Effector CD8-positive, alpha-beta T cell (primary cell): ENCODE measurements at places on chromosomes 12 and 14.

DNA sequence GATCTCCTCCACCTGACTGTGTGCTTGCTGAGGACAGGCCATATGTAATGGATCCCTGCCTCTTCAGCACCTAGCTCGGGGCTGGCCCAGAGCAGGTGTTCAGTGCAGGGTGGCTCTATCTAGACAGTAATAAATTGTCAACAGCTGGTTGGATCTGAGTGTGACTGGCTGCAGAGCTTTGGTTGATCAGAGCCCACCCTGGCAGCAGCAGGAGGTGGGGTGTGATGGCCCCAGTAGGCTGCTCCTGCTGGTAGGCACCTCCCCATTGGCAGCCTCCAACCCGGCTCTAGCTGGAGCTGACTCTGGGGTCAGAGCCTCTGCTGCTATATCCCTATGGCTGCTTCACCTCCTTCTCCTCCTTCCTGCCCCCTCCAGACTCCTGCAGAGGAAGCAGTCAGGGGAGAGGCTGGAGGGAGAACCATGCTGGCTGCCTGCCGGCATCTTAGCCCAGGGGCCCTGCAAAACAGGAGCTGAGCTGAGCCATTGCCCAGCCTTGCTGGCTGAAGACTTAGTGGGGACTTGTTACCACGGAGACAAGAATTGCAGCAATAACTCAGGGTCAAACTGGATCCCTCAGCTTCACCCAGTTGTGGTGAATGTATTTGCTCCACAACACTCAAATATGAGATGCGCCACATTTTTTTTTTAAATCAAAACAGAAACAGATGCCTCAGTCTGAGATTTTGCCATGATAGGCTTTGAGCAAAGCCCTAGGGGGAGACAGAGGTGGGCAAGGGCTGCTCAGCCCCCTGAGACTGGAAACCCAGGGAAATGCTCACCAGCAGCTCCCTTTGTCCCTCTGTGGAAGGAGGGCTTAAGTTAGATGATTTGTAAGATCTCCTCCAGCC lies 22.2 kb downstream of the TMEM63C start:
- DNase-seq, result no peak

DNA sequence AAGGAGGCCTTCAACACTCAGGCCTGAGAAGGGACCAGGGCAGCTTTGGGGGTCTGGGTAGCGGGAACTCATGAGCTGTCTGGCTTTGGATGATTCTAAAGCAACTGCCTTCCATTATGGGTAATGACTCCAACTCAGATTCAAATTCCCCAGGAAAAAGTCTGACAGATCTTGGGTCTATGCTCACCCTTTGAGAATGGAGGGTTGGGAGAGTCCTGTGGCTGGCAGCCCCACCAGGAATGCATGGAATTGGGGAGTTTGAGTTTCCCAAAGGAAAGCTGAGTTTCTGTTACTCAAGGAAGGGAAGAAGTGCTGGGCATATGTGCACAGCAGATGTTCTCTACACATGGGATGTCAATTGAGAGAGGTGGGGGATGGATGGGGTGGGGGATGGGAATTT lies 22.4 kb upstream of the LTBP2 start:
- no peak for DNase-seq

DNA sequence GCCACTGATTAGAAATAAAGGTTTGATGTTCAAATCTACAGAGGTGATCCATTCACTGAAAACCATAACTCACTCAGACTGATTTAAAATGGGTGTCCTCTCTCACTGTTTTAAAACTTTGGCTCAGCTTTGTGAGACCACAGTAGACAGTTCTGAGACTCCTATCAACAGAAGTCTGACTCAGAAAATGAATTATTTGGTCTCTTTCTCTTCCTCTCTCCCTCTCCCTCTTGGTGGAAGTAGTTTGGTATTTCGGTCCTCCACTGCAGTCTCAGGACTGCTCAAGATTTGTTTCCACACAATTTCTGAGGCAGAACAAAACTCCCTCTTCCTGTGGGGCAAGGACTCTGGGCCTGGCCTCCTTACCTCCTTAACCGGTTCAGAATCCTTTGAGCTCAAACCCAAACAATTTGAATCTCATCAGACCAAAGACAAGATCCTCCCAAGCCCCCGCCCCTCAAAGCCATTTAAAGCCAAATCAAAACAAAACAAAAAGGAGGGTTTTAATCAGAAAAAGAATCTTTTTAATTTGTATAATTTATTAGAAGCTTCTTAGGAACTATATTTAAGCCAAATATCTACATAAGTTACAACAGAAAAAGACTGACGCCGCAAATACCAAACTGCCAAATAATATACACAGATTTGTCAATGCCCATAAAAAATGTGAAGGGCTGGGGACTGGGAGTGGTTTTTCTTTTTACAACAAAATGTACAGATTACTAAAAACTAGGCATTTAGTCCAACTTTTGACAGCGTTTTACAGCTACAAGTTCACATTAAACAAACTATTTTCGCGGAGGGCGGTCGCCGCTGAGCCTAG lies 3.9 kb downstream of the NKX2-1 start:
- DNase-seq, result no peak

GRCh38 chr14:75279763-75280290 lies 1.2 kb downstream of the FOS start:
- no peak for DNase-seq

DNA sequence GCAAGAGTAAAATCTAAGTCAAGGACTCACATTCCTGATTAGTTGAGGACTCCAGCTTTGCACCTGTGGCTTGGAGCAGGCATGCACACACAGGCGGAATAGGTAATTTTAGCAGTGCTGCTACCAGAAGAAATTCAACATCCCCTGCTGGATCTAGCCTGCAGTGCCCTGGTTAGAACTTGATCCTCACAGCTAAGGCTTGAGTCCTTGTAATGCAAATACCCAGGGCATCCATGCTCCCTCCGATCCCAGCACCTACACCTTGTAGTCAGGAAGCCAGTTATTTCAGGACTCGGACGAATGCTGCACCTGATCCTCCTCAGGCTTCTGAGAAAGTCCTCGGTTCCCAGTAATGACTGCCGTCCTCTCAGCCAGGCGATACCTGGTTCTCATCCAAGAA lies 309.0 kb upstream of the AMIGO2 start:
- DNase-seq, result no peak

DNA sequence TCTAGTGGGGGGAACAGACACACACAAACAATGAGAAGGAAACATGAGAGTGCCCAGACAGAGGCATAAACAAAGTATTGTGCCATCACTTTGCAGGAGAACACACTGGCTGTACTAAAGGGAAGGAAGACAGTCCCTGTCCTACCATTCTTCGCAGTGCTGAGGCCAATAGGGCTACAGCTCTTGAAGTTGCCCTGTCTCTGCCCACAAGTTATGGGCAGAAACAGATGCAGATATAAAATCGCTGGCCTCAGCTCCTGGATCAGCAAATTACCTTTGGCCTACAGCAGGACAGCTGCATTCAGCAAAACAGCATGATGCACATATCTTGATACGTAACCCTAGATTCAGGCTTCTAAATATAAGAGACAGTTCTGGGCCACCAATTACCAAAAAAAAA lies 23.0 kb upstream of the PRKAB1 start:
- DNase-seq, result no peak

- no peak for DNase-seq
Measured at GRCh38 chr12:6767353-6768319, 1.5 kb downstream of the PTMS start.

GRCh38 chr12:94954948-94955592 lies 48.4 kb downstream of the NDUFA12 start:
- DNase-seq, result no peak

DNA sequence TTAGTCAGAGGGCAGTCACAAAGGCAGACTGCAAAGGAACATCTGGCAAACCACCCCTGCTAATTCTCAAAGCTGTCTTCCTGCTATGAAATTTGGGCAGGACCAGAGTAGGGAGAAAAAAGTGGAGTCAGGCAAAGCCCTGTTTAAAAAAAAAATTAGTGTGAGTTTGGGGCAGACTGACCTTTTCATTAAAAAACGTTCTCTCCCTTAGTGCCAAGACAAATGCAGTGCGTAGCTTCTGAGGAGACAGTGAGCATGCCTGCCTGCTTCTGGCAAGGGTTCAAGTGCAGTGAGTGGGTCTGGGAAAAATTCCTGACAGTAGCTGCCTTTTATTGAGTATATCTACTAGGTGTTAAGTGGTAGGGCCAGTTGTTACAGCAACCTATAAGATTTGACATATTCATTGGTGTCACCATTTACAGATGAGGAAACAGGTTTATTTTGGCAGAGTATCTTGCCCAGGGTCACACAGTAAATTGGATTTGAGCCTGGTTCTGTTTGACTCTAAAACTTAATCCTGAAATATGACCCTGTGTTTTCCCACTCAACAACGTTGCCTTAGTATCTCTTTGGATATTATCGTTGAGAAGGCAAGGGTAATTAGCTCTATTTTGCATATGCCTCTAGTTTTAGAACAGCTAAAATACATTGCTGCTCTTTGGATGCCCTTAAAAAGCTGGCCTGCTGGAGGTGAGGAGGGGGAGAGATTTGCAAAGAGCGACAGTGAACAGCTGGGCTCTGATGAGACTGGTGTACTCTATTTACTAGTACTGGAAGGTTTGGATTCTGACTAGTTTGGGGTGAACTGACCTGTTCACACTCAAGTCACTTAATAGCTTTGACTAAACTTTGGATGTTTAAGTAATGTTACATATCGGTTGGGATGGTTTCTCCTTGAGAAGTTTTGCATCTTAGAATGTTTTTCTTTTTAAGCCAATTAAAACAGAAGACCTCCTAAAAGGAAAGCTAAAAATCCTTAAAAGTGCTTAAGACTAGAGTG lies 72.8 kb downstream of the PAPOLA start:
- DNase-seq, result no peak

DNA sequence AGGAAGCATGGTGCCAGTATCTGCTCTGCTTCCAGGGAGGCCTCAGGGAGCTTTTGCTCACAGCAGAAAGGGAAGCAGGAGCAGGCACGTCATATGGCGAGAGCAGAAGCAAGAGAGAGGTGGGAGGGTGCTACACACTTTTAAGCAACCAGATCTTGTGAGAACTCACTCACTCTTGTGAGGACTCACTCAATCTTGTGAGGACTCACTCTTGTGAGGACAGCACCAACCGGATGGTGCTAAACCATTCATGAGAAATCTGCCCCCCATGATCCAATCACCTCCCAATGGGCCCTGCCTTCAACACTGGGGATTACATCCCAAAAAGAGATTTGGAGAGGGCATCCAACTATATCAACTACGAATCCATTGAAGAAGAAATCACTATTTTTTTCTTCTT lies 34.3 kb upstream of the LMNTD1 start:
- no peak for DNase-seq

GRCh38 chr14:59347511-59347900 lies 117.7 kb downstream of the GPR135 start:
- DNase-seq, result no peak

- DNase-seq, result no peak
Measured at GRCh38 chr12:31431721-31432240, 105.8 kb upstream of the SINHCAF start.

DNA sequence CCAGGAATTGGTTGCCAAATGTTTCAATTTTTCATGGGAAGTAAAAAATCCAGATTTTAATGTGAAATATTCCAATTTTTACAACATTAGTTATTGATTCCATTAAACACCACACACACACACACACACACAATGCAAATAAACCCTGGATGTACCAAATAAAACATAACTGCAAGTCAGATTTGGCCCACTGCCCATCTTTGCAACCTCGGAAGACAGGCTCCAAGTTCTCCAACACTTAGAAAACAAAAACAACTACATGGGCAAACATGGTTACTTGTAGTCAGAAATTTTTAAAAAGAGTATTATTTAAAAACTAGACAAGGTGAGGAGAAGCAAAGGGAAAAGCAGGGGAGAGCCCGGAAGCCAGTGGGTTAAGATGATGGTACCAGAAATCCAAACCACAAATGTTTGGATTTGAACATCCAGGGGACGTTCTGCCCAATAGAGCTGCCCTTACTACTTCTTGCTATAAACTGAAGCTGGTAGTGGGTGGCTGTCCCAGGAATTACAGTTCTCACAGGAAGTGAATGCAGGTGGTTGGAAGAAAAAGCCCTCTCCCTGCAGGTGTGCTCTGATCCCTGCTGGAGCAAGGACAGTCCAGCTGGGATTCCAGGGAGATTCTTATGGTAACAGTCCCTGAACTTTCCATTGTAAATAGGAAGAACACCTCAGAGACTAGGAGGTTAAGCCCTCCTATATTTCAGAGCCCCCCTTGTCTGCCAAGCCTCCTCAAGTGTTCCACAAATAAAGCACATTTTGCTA lies 111.7 kb downstream of the SLC25A21 start:
- no peak for DNase-seq

GRCh38 chr12:4857472-4858291 lies 52.0 kb upstream of the KCNA1 start:
- DNase-seq, result peak; percentile 33

GRCh38 chr12:42099433-42099832 lies 45.2 kb downstream of the GXYLT1 start:
- no peak for DNase-seq

DNA sequence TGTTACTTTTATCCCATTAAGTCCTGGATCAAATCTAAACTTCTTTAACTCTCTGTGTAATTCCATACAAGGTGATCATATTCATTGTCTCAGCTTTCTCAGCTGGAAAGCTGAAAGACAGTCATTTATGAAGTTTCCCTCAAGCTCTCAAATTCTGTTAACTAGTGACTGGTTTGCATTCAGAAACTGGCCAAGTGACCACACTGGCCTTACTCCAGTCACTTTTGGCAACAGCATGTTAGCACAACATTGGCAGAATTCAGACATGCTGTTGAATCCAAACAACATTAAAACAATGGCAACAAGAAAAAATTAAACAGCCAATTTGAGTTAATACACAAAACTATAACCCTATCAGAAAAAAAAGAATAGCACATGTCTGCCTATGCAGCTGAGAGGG lies 343.3 kb downstream of the MDGA2 start:
- DNase-seq, result no peak
